ENCODE measurements at places on chromosomes 12 and 14.

DNA sequence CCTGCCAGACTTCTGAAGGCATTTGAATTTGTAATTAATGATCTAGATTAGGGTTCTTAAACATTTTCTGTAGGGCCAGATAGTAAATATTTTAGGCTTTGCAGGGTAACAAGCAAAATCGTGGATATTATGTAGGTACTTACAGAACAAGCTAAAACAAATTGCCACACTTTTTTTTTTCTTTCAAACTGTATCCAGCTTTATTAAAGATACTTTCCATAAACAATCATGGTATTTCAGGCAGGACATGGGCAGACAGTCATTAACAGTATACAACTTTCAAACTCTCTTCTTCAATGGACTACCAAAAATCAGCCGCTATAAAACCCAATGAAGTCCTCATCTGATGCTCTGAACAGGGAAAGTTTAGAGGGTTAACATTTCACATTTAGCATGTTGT, 9.6 kb downstream of the TRMT5 start:
- DNase-seq, result no peak

GRCh38 chr12:108679106-108679681, 45.5 kb upstream of the SELPLG start:
- DNase-seq, result no peak

GRCh38 chr14:90995785-90996184, 64.7 kb downstream of the RPS6KA5 start:
- no peak for DNase-seq

DNA sequence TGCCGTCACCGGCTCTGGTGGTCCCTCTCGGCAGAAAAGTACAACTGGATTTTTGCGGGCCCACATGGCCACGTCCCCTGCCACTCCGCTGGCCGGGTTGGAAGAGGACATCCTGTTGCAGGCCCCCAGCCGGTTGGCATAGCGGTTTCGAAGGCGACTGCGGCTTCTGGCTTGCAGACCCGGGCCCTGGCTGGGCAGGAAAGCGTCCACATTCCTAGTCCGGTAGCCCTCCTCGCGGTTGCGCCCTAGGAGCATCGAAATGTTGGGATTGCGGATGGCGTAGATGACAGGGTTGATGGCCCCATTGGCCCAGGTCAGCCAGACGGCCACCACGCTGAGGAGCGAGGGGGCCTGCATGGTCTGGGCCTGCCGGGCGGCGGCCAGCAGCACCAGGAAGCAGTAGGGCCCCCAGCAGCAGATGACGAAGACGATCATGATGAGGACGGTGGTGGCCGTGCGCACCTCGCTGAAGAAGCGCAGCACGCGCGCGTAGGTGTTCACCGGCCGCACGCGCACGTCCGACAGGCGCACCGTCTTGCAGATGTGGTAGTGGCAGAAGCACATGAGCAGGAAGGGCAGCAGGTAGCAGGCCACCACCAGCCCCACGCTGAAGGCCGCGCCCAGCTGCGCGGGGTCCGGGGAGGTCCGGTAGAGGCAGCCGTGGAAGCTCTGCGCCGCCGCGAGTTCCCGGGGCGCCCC, 1.2 kb downstream of the GPR135 start:
- DNase-seq, result peak; percentile 24

GRCh38 chr12:77882709-77883108, 52.0 kb downstream of the NAV3 start:
- no peak for DNase-seq

DNA sequence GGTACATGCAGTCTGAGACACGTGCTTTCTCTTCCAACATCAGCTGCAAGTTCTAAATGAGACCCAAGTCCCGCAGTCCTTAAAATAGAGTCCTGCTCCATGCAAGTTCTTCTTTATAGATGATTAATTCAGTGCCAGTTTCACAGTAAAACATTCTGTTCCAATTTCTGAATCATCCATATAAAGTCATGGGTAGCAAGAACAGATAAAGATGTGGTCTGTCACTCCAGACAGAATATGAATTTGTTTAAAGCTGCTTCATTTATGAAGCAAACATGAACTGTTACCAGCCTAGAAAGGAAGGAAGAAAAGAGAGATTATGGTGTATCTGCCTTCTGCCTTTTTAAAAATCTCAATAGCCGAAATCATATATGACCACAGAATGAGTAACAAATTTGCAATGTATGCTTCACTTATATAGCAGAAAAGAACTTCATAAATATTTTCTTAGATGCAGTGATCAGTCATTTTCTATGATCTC, 83.3 kb downstream of the KITLG start:
- no peak for DNase-seq

- no peak for DNase-seq
Observed at GRCh38 chr12:70040141-70040540, 203.1 kb upstream of the CNOT2 start.

DNA sequence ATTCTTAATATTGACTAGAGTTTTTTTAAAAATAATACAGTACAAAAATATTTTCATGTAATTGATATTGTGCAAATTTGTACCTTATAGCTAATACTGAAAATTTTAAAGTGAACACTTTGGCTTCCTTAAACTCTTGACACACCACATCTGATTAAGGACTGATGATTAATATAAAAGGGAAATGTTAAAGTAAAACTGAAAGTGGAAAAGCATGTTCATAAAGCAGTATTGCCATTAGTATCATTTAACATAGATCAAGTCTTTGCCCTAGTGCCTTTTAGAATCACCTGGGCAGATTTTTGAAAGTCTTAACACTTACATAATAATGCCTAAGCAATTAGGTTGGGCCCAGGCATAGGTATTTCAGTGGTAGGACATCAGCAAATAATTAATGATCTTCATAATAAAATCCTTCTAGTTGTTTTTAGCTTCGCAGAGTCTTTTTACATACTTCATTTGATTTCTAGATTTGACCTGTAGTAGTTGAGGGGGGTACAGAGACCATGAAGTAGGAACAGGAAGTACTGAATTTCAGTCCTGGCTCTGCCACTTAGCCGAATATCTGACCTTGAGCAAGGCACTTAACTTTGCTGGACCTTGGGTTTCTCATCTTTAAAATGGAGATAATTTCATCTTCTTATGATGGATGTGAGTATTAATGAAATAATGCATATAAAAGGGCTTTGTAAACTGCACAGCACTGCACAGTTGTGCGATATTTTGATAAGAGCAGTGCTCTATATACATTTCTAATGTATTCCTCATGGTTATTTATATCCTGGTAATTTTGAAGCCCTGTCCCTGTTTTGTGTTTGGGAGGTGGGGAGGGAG, 43.7 kb downstream of the MARK3 start:
- DNase-seq, result no peak

- no peak for DNase-seq
Observed at GRCh38 chr14:48325486-48325885, 650.1 kb upstream of the MDGA2 start.

GRCh38 chr12:130715150-130715997, 725 bp downstream of the RIMBP2 start:
- no peak for DNase-seq

GRCh38 chr12:85004204-85004603, 31.9 kb downstream of the TSPAN19 start:
- DNase-seq, result no peak

DNA sequence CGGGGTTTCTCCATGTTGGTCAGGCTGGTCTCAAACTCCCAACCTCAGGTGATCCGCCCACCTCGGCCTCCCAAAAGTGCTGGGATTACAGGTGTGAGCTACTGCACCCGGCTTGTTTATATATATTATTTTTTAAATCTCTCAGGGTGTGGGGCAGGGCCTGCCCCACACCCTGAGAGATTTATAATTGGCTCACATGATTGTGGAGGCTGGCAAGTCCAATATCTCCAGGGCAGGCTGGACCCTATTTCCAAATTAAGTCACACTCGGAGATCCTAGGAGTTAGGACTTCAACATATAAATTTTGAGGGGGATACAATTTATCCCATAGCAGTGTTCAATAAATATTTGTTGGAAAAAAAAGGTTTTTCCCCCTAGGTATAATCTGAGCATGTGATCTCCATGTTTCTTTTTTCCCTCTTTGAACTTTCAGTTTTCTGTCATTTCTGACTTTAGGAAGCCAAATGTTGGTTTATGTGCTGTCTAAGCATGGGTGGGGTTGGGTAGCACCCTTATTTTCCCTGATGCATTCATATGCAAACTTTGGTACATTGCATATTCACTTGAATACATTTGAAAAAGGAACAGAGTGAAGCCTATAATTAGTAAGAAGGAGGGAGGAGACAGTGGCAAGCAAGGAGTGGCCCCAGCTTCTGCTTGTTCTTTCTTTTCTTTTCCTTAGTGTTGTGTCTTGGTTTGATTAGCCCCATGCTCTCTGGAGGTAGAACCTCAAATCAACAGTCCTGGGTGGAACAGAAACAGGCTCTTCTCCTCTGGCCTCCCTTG, 8.7 kb upstream of the A2ML1 start:
- DNase-seq, result no peak

GRCh38 chr12:131108177-131108955, 154.7 kb downstream of the ADGRD1 start:
- DNase-seq, result no peak

GRCh38 chr12:26680727-26681455, 152.1 kb downstream of the ITPR2 start:
- no peak for DNase-seq

GRCh38 chr14:106062502-106063272, 536.3 kb downstream of the TMEM121 start:
- DNase-seq, result no peak

- DNase-seq, result no peak
Observed at GRCh38 chr12:109621211-109621694, 47.7 kb downstream of the MVK start.

Data from WTC11 (cell line).